ENCODE measurements at places on chromosomes 4 and X.

GRCh38 chrX:119686087-119686691, 6.8 kb downstream of the SEPTIN6 start:
- DNase-seq: no peak

DNA sequence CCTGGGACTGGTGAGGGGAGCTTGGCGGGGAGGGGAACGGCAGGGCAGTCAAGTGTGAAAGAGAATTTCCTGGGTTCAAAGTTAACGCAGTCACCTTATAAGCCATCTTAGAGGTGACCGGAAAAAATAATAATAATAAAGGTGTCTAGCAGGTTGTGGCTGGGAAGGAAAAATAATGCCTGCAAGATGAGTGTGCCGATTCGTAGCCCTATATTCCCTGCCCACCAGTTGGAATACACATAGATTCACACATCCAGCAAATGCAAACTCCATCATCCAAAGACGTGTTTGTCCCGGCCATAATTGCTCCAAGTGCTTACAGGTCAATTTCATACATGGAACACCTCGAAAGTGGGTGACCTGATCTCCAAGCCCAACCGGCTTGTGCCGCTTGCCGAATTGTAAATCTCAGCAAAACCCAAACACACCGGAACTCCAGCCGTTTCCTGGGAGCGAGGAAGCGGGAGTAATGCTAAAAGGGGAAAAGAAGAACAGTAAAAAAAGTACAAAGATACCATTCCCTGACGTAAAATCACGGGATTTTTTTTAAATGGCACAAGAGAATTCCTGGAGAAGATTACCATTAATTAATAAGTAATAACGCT, 1.3 kb upstream of the FAT1 start:
- DNase-seq: peak; percentile 10

GRCh38 chr4:37393889-37394288, 149.3 kb downstream of the NWD2 start:
- DNase-seq: no peak

- no peak for DNase-seq
Observed at GRCh38 chr4:46886711-46887110, 22.3 kb downstream of the COX7B2 start.

DNA sequence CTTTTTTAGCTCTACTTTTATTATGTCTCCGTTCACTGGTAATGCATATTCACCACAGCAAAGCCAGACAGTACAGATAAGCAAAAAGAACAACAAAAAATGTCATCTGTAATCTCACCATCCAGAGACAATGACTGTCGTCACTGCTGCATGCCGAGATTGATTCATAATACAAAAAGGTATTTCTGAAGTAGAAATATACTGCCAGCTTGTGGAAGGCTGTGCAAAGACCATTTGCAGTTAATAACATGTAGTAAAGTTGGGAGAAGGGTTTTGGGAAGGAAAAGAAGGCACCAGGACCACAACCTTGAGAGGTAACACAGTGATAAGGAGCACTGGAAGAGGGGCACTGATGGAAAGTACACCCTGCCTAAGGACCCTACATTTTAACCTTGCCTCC, 223.0 kb upstream of the ZIC3 start:
- no peak for DNase-seq
